ENCODE measurements at places on chromosomes 12 and 14. TPM values are rescaled to one million over a fixed set of nuclear protein-coding genes. Genes with fewer than 3 reads are reported as not detected.

DNA sequence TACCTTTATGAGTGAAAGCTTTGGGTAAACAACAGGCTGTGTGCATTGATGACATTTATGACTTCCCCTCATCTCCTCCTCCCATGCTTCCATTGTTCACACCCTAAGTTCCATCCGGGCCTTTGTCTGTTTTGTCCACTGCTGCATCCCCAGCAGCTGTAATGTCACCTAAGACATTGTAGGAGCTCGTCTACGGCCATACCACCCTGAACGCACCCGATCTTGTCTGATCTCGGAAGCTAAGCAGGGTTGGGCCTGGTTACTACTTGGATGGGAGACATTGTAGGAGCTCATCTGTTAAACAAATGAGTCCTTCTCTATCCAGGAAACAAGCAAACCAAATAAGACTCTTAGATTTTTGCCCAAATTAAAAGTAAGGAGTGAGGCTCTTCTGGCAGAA, 40.4 kb upstream of the SYCP3 start:
- no peak overlapping the region for H3K4me3 ChIP-seq
- H3K4me1 ChIP-seq: peaks cover 12% of the 10 kb centered on the region
- peaks cover under 1% of the 10 kb centered on the region for H3K36me3 ChIP-seq
- no peak overlapping the region for H3K27ac ChIP-seq

DNA sequence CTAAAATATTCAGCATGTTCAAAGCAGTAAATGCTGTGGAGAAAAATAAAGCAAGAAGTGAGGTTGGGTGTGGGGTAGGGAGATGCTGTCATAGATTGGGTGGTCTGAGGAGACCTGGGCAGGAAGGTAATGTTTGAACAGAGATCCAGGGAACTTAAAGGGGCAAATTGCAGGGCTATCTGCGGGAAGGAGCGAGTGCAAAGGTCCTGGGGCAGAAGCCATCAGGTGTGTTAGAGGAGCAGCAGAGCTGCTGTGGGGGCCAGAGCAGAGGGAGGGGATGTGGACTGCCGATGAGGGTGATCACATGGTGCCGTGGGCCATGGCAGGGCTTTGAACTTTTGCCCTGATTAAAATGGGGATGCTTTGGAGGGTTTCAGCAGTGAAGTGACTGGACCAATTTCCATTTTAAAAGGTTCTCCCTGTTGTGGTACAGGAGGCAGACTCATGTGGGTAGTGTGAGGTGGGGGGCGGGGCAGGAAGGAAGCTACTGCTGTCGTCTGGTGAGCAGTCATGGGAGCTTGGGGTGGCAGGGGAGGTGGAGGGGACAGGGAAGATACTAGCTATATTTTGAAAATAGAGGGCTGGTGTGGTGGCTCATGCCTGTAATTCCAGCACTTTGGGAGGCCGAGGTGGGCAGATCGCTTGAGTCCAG, 145.0 kb downstream of the AACS start:
- H3K36me3 ChIP-seq: no peaks in the 10 kb centered on the region
- no peak overlapping the region for H3K4me3 ChIP-seq
- DNase-seq: no peak
- peaks cover 80% of the 10 kb centered on the region for H3K27me3 ChIP-seq
- no peak overlapping the region for H3K27ac ChIP-seq
- H3K4me1 ChIP-seq: no peaks in the 10 kb centered on the region

DNA sequence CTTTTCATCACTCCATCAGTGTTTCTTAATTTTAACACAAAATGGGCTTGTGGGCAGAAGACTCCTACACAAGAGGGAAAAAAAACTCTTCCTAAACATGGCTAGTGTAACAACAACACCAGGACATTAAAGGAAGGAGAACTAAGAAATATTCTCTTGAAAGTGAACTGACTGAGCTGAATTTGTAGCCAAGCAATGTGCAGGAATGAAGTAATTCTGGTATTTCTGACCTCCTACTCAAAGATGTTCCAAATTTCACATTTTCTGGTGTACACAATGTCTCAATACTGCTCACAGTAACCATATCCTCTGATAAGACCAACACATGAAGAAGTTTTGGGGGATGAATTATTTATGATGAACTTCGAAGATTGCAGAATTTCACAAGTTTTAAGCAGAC, 357.3 kb downstream of the DUSP6 start:
- no peak for DNase-seq
- no peak overlapping the region for H3K27ac ChIP-seq

DNA sequence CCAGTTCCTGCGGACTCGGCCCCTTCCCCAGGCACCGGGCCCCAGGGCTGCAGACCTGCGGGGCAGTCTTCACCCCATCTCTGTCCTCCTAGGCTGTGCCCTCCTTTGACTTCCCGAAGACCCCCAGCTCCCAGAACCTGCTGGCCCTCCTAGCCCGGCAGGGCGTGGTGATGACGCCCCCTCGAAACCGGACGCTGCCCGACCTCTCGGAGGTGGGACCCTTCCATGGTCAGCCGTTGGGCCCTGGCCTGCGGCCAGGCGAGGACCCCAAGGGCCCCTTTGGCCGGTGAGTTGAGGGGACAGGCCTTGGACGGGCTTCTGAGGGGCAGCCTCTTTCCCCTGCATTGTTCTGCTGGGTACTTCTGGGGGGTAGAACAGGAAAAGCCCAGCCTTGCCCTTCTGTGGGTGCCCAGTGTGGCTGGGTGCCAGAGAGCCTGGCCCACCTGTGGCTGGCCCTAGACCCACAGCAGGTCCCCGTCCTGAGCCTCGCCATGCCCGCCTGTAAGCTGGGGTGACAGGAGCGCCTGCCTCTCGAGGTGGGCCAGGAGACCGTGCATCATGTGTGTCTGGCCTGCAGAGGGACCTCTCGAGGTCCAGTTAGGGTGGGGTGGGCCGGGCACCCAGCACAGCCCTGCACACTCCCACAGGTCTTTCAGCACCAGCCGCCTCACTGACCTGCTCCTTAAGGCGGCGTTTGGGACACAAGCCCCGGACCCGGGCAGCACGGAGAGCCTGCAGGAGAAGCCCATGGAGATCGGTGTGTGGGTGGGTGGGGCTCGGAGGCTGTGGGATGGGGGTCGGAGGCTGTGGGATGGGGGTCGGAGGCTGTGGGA, 12.6 kb upstream of the PUS1 start:
- no peak for DNase-seq
- H3K36me3 ChIP-seq: peaks cover 3% of the 10 kb centered on the region
- no peak overlapping the region for H3K27ac ChIP-seq
- no peaks in the 10 kb centered on the region for H3K27me3 ChIP-seq

LRTM2 gene
- not detected for total RNA-seq

SAV1 gene
- total RNA-seq: 31.7 TPM

ZNF705A gene
- not detected for total RNA-seq

All from mesothelial cell of epicardium (in vitro differentiated cells).